Left ventricle myocardium inferior (tissue), 1 donor: ENCODE measurements at places on chromosomes 2 and 18. TPM values are rescaled to one million over a fixed set of nuclear protein-coding genes. Genes with fewer than 3 reads are reported as not detected.

COL6A3 gene
- 57.1 TPM for total RNA-seq

NBEAL1 gene
- 18.0 TPM for total RNA-seq

GRCh38 chr18:79496978-79497637 lies 101.4 kb downstream of the NFATC1 start:
- H3K27ac ChIP-seq, result peak overlapping the region; percentile 34
- H3K36me3 ChIP-seq, result peaks cover 14% of the 10 kb centered on the region
- peaks cover 17% of the 10 kb centered on the region for H3K4me1 ChIP-seq
- no peak overlapping the region for H3K4me3 ChIP-seq
- peak; percentile 29 for DNase-seq
- no peaks in the 10 kb centered on the region for H3K27me3 ChIP-seq

GRCh38 chr18:54926593-54927325 lies 32.5 kb downstream of the CCDC68 start:
- H3K36me3 ChIP-seq, result peaks cover 16% of the 10 kb centered on the region
- H3K4me3 ChIP-seq, result no peak overlapping the region
- DNase-seq, result no peak
- H3K4me1 ChIP-seq, result no peaks in the 10 kb centered on the region
- no peaks in the 10 kb centered on the region for H3K27me3 ChIP-seq
- H3K27ac ChIP-seq, result no peak overlapping the region

SEPTIN10 gene
- total RNA-seq, result 55.4 TPM

TSPYL6 gene
- total RNA-seq, result 0.08 TPM

DNA sequence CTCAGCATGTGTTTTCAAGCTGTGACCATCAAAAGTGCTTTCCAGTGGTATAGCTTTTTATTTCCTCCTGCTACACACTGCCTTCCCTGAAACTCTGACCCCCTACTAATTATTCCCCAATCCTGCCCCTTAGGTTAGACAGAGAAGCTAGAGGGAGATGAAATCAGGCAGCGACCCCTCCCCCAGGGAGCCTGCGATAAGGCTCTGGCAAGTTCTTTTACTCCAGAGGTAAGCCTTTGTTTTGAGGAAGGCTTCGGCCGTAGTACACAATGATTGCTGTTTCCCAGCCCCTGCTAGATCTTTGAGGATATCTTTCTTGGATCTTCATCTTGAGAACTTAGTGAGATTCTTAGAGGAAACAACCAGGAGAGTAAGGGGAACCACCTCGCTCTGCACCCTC lies 33.5 kb upstream of the NOL4 start:
- no peak overlapping the region for H3K4me3 ChIP-seq
- H3K4me1 ChIP-seq, result no peaks in the 10 kb centered on the region
- no peak overlapping the region for H3K27ac ChIP-seq
- H3K36me3 ChIP-seq, result no peaks in the 10 kb centered on the region

DAW1 gene
- 0.19 TPM for total RNA-seq

REG3G gene
- total RNA-seq, result not detected

DNA sequence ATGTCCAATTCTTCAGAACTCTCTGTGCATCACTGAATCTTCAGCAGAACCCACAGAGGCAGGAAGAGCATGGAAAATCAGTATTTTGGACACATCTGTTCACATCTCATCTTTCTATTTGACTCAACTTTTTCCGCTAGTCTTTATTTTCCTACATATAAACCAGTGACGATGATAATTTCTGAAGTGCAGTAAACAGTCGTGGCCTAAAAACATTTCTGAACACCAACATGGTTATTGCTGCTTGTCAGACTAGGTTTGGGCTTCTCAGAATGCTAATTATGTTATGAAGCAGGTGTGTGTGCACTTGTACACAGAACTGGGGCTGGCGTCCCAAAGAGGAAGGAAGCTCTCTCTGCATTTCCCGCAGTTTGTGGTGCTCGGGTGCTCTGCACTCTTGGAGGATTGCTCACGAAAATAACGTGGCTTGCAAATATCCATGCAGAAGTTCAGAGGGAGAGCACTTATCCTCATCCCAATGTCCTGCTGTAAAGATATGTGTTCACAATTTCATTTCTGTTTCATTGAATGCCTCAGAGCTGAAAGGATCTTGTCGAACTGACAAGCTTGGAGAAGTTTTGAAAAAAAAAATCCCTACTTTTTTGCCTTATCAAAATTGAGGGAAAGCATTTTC lies 50.8 kb downstream of the EDAR start:
- H3K27ac ChIP-seq, result no peak overlapping the region
- no peaks in the 10 kb centered on the region for H3K27me3 ChIP-seq
- peaks cover 28% of the 10 kb centered on the region for H3K4me1 ChIP-seq
- H3K36me3 ChIP-seq, result no peaks in the 10 kb centered on the region
- no peak for DNase-seq

SP9 gene
- total RNA-seq, result not detected

DNA sequence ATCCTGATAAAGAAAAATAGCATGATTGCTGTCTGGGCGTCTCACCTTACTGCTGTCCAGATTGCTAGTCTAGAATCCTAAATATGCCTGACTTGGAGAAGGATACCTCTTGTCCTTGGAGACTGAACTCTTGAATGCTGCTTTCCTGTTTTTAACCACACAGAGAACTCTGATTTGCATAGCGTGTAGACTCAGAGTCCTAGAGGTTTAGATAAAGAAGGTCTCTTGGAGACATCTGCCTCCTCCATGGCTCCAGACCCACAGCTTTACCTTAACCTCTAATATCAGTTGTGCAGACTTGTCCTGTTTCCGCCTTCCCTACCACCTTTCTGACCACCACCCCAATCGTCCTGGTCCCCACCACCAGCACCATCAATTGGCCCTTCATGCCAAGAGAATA lies 292.6 kb upstream of the CYRIA start:
- DNase-seq, result no peak
- H3K4me1 ChIP-seq, result no peaks in the 10 kb centered on the region
- no peak overlapping the region for H3K27ac ChIP-seq
- no peaks in the 10 kb centered on the region for H3K27me3 ChIP-seq
- H3K4me3 ChIP-seq, result no peak overlapping the region
- no peaks in the 10 kb centered on the region for H3K36me3 ChIP-seq

DNA sequence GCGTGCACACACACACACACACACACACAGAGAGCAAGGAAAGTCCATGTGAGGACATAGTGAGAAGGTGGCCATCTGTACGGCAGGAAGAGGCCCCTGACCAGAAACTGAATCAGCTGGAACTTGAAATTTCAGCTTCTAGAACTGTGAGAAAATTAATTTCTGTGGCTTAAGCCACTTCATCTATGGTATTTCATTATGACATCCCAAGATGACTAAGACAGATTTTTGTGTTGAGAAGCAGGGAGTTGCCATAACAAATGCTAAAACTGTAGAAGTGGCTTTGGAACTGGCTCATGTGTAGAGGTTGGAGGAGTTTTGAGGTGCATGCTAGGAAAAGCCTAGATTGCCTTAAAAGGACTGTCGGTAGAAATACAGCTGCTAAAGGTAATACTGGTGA lies 63.4 kb upstream of the ZBTB7C start:
- DNase-seq, result no peak
- H3K4me3 ChIP-seq, result no peak overlapping the region
- no peaks in the 10 kb centered on the region for H3K27me3 ChIP-seq
- peaks cover 17% of the 10 kb centered on the region for H3K4me1 ChIP-seq

SCN7A gene
- total RNA-seq, result 22.3 TPM

CAPN14 gene
- total RNA-seq, result 0.27 TPM

SLC1A4 gene
- 13.2 TPM for total RNA-seq

- no peak overlapping the region for H3K27ac ChIP-seq
- no peaks in the 10 kb centered on the region for H3K4me1 ChIP-seq
- no peaks in the 10 kb centered on the region for H3K36me3 ChIP-seq
- peaks cover 36% of the 10 kb centered on the region for H3K27me3 ChIP-seq
These were observed 150.9 kb downstream of the RTP5 start for GRCh38 chr2:242020196-242021004.

- DNase-seq, result no peak
- peaks cover 65% of the 10 kb centered on the region for H3K4me1 ChIP-seq
- no peak overlapping the region for H3K27ac ChIP-seq
- H3K27me3 ChIP-seq, result no peaks in the 10 kb centered on the region
- no peaks in the 10 kb centered on the region for H3K36me3 ChIP-seq
These were observed 187.5 kb upstream of the DTNA start for GRCh38 chr18:34522603-34523002.

DNA sequence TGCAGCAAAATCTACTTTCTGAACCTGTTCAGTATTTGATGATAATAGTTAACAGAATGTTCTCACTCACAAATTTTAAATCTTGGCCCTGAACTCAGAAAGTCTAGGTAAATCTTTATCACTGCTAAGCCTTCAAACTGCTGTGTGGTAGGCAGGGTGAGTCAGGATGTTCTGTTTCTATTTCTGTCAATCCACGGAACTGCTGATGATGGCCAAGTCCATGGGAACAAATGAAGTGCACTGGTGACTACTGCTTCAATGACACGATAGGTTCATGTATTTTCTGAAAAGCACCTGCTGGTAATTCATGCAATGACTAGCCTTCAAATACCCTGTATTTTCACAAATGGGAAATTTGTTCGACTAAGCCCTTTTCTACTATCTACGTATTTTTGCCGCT lies 14.2 kb downstream of the NIFK start:
- H3K27me3 ChIP-seq, result no peaks in the 10 kb centered on the region
- DNase-seq, result no peak
- H3K4me3 ChIP-seq, result no peak overlapping the region
- peaks cover 20% of the 10 kb centered on the region for H3K4me1 ChIP-seq

GRCh38 chr2:131408778-131409177 lies 44.8 kb upstream of the RAB6D start:
- no peak overlapping the region for H3K27ac ChIP-seq
- H3K36me3 ChIP-seq, result no peaks in the 10 kb centered on the region
- H3K4me1 ChIP-seq, result no peaks in the 10 kb centered on the region
- no peak for DNase-seq

DNA sequence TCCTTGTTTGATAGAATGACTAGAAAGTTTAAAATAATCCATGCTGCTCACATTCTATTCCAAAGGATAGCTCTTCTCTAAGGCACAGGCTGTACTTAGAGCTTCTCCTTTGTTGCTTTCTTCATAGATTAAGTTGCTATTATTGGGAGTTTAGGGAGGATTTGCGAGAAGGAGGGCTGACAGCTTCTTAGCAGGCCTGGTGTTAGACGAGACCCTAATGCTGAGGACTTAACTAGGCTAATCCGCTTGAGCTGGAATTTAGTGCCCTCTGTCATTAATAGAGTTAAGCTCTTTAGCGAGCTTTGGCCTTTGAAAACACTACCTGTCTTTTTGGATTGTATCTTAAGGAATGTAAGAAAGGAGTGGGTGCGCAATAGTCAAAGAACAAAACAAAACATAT lies 81.3 kb downstream of the MOGAT1 start:
- DNase-seq, result no peak
- H3K4me3 ChIP-seq, result peak overlapping the region; percentile 6
- no peaks in the 10 kb centered on the region for H3K36me3 ChIP-seq
- H3K27ac ChIP-seq, result peak overlapping the region; percentile 69

DNA sequence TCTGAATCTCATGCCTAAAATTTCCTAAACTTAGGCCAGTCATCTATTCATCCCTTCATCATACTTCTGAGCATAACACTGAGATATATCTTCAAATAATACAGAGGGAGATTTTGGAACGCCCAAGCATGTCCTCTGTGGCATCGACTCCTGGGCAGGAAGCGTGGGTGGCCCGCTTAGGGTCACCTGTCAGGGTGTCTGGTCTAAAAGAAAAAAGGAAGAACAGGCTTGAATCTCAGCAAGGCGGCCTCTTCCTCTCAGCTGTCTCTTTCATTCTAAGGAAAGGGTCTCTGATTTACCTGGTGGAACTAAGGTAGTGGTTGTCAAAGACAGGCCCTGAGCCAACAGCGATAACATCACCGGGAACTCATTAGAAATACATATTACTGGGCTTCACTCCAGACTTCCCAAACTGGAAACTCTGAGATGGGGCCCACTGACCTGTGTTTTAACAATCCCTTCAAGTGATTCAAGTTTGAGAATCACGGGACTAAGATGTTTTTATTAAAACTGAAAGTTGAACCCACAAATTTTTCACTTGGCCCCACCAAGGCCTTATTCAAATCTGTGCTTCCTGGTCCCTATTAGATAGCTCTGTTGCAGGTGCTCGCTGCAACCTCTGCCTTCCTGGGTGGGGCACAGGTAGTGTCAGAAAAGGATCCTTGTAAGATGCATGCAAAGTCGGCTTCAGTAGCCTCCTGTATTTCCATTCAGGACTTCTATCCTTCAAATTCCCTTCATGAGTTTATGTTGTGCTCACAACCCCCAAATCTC lies 162.3 kb upstream of the CCDC68 start:
- no peaks in the 10 kb centered on the region for H3K36me3 ChIP-seq
- peaks cover 20% of the 10 kb centered on the region for H3K4me1 ChIP-seq
- no peak overlapping the region for H3K27ac ChIP-seq
- no peak overlapping the region for H3K4me3 ChIP-seq

POLR1A gene
- 16.3 TPM for total RNA-seq

GRCh38 chr2:10269711-10270610 lies 32.7 kb upstream of the HPCAL1 start:
- no peak overlapping the region for H3K27ac ChIP-seq
- H3K4me1 ChIP-seq, result peaks cover 16% of the 10 kb centered on the region
- no peak overlapping the region for H3K4me3 ChIP-seq
- no peaks in the 10 kb centered on the region for H3K36me3 ChIP-seq
- no peaks in the 10 kb centered on the region for H3K27me3 ChIP-seq
- no peak for DNase-seq

SIX3 gene
- not detected for total RNA-seq
